Uterus (tissue), 4 donors: ENCODE measurements at places on chromosomes 11 and 22.

GRCh38 chr11:123169821-123170220 is 25.2 kb downstream of the CLMP start:
- DNase-seq: no peak

GRCh38 chr22:47449508-47450270 is 687.2 kb downstream of the TBC1D22A start:
- DNase-seq: no peak

DNA sequence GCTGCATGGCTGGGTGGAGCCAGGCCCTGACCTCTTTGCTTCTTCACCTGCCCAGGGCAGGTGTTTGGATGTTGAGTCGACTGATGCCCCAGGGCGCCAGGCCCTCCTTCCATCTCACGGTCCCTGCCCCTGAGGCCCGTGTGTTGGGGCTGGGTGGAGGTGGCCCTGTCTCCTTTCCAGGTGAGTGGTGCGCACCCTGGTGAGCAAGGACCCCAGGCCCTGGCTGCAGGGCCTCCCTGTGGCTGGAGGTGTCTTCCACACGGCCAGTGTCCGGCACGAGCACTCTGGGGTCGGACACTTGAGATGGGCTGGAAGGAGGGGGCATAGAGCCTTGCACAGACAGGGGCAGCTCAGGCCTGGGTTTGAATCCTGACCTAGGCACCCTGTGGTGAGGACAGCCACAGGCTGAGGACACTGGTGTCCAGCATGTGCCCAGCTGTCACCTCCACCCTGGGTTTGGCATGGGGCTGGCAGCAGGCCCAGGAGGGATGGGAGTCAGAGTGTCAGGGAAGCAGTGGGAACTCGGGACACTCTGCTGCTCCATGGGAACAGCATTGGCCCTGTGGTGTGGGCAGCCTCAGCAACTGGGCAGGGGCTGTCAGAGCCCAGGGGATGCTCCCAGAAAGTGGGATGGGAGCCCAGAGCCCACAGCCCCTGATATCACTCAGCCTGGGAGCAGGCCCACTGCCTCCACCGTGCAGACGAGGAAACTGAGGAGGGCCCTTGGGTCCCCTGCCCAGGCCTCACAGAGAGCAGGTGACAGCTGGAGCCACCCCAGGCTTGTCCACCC is 37.1 kb upstream of the CCDC188 start:
- no peak for DNase-seq

GRCh38 chr22:22702237-22703202 is 58.1 kb downstream of the GGTLC2 start:
- DNase-seq: no peak

DNA sequence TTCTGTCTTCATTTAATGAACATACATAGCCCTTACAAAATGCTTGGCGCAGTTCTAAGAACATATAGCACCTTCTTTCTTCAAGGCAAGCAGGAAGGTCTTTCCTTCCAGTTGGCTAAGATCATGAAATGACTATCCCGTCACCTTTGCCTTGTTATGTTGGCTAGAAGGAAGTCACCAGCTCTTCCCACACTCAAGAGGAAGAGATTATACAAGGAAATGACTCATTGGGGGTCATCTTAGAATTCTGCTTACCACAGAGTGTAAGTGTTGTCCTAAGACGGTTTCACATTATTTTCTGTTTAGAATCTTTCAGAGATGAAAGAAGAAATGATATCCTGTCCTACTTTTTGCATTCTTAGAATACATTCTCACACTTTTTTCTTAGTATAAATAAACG is 808.0 kb upstream of the LUZP2 start:
- DNase-seq: no peak

- DNase-seq: no peak
These were observed 10.1 kb upstream of the NAALAD2 start for GRCh38 chr11:90124371-90124770.

- no peak for DNase-seq
These were observed 21.5 kb downstream of the CASP4 start for GRCh38 chr11:104946907-104947306.

DNA sequence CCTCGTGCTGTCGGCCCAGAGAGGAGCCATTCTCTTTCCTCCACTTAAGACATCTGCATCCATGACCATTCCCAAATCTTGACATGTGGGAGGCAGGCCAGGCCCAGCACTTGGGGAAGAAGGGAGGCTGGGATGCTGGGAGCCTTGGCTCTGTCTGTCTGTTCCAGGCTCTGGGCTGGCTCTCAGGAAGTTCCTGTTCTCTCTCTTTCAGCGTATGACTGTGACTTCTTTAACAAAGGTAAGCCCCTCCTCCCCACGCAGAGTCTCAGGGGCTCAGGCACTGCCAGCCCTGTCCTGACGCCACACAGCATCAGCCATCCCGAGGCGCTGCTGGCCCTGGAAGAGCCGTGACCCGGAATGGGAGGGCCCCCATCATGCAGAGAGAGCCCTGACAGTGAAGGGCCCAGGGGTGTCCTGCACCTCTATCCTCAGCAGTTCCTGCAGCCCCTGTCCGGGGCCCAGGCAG is 52.4 kb downstream of the OTOG start:
- DNase-seq: no peak

GRCh38 chr11:57597916-57598830 is 688 bp downstream of the SERPING1 start:
- peak; percentile 91 for DNase-seq

- no peak for DNase-seq
These were observed 11.0 kb downstream of the USP28 start for GRCh38 chr11:113864410-113864809.

DNA sequence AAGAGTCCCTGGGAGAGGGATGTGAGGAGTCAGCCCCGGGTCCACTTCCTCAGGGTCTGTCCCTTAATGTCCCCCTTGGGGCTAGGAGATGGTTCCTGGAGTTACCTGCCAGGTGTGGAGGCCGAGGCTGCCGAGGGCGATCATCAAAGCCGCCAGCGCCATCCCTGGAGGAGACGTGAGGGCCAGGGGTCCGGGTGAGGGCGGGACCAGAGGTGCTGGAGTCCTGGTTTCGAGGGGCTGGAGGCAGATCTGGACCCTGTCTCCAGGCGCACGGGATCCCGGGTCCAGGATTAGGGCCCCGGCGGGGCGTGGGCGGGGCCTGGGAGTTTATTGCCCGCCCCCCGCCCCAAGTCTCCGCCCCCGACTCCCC is at the start of gene ART5:
Gene ART5, minus strand, starts transcription at position 292 of the 370 bp plus-strand sequence. Its CDS starts 130 bp downstream, at position 162.
- no peak for DNase-seq

DNA sequence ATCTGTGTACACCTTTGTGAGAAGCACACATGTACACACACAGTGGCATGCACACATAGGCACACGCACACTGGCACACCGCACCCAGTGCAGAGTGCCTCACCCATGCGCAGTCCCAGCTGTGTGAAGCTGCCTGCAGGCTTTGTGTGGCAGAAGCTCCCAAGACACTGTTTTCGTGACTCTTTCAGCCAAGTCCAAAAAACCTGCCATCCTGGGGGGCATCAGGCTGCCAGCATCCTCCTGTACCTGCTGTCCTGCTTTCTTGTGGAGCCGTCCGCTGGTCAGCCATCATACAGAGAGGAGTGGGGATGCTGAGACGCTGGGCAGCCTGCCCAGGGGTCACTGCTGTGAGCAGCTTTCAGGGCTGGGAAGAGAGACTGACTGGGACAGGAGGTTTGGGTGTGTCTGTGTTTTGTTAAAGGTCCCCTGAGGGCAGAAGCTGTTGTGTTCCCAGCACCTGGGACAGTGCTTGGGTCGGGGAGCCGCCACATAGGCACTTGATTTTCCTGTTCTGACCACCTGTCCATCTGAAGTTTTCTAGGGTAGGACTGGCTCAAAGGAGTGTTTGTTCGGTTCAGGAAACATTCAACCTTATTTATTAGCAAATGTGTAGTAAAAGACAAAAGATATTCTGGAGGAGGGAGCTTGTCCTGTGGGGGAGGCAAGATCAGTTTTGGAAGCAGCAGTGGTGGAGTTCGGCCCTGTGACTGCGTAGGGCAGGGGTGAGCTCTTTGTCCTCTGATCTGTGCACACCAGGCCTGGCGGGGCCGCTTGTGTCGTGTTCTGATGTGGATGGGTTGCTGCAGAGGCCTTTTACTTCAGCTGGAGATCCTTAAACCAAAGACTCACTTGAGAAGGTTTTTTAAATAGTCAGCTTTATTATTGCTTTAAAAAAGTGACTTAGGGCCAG is 29.7 kb downstream of the AP2A2 start:
- DNase-seq: no peak

DNA sequence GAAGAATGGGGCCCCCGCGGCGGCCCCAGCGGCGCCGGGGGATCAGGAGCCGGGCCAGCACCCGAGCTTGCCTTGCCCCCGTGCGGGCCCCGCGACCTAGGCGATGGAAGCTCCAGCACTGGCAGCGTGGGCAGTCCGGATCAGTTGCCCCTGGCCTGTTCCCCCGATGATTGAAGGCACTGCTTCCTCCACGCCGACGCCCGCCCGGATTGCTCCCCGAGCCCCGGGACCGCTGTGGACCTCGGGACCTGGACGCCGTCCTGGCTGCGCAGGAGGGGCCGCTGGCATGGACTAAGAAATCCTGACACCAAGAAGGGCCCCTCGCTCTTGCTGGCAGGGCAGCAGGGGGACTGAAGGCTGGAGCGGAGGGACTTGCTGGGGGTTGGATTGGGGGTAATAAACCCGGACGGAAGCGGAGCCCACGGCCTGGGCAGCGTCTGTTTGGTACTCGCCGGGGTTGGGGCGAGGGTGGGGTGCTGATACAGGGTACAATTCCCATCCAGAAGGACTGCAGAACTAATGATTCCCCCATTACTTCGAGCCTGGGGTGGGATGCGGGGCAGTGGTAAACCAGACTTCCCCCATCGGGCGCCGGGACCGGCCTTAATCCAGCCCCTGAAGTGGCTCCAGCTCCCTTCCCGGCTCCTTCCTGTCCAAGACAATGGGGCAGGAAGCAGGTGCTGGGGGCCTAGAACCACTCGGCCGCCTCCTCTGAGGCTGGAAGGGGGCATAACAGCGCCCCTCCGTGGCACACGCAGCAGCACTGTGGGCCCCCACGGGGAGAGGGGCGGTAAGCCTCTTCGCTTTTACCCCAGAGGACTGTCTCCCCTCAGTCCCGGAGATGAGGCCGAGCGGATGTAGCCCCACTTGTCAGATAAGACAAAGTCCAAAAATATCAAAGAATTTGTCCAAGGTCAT is 1.0 kb downstream of the CCDC85B start:
- DNase-seq: no peak

DNA sequence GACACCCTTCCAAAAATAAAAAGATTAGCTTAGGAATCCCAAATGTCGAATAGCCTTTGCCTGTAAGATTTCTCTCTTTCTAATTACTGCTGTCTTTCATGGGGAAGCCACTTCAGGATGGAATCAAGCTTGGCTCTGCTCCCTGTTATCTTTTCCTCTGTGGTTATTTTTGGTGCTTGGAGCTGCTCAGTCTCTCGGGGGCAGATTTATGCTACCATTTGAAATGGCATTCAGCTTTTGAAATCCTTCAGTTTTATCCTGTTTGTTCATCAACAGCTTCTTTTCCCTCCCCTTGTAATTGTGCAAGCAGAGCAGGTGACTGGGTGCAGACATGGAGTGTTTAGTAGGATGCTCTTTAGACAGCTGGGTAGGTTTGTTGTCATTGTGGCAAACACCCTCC is 111.0 kb downstream of the DBX1 start:
- DNase-seq: peak; percentile 31

DNA sequence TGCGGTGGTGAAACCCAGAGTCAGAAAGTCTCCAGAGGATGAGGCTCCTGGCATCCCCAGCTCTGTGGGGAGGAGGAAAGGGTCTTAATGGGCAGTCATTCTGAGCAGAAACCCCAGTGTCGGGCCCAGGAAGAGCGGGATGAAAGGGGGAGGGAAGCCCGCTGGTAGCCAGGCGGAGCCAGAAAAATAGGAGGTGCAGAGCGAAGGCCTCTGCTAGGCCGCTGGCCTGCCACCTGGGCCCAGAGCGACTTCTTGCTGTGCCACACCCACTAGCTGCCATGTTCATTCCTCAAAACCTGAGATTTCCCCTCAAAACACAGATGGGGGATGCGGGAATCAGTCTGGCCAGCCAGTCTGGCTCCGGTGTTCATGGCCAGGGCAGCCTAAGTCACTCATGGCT is 650 bp upstream of the POU2AF3 start:
- no peak for DNase-seq

DNA sequence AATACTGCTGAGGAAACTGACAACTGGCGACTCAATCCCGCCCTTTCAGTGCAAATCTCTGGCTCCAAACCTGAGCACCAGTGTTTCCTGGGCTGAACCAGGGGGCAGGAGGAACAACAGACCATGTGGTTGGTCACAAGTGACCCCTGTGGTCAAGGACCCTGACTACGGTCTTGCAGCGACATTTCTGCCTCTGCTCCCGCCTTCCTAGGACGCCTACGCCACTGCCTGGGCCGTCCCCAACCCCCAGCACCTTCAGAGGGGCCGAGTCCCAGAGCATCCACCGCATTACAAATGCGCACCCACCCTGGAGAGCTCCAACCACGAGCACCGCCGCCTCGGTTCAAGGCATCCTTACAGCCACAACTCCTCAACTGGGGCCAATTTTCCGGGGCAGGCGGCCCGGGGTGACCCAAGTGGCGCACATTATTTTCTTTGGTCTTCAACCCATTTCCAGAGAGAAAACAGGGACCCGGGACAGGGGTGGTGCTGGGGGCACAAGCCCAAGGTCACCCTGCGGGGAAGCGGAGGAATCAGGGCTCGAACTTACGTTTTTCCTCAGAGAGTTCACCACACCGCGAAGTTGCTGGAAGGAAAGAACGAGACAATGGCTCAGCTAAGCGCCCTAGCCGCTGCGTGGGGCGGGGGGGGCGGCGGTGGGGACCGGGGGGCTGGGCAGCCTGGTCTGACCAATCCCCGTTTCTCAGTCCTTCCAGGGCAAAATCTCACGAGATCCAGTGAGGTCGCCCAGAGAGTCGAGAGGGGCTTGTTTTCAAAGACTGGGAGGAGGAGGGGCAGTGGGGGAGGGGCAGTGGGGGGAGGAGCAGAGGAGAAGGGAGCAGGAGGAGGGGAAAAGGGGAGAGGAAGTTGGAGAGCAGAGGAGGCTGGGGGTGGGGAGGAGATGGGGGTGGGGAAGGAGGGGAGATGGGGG is 1.8 kb downstream of the PRAME start:
- no peak for DNase-seq

DNA sequence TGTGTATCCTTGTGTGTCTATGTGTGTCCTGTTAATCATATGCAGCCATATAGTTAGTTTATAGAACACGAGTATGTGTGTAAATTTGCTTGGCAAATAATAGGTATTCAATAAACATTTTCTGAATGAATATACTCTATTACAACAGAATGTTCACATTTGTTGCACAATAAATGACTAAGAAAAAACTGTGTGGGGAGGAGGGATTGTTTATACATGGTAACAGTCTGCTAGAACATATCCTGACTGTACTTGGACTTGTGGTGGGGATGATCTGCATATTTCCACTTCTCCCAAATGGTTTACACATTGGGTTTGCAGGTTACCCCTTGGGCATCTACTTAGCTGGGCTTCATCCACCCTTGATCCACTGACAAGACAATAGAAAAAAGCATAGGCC is 194.6 kb downstream of the INSC start:
- DNase-seq: no peak

DNA sequence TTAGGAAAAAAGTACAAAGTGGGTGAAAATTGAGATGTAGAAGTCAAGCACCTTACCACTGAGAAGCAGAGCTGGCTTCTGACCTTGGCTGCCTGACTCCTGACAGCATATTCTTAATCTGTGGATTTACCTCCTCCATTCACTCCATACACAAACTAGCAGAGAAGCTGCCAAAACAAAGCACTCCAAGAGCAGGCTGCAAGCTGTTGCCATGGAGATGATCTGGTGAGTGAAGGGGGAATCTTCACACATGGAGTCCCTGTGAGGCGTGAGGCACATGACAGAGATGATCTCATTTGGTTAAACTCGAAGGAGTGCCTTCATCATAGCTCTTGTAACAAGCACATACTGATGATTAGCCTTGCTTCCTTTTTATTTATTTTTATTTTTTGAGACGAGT is 16.1 kb downstream of the COMMD9 start:
- no peak for DNase-seq

GRCh38 chr11:73659961-73660360 is 13.6 kb downstream of the PLEKHB1 start:
- no peak for DNase-seq
